ENCODE measurements at places on chromosomes 11 and 22.
A peak's percentile ranks its signal among the peaks of the same experiment; 100 is the strongest.

DNA sequence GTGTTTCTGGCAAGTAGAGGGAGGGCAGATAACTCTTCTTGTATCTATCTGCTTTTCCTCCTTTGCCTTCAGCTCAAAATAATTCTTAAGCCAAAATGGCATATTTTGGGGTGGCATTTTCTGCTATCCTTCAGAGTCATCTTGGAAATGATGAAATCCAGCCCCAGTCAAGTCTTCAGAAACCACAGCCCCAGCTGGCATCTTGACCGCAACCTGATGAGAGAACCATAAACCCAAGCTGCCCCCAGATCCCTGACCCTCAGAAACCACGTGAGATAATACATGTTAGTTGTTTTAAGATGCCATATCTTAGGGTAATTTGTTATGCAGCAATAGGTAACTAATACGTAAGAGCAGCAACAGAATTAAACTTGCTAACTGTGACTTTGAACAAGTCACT is 15.1 kb upstream of the PAMR1 start:
- DNase-seq: no peak

DNA sequence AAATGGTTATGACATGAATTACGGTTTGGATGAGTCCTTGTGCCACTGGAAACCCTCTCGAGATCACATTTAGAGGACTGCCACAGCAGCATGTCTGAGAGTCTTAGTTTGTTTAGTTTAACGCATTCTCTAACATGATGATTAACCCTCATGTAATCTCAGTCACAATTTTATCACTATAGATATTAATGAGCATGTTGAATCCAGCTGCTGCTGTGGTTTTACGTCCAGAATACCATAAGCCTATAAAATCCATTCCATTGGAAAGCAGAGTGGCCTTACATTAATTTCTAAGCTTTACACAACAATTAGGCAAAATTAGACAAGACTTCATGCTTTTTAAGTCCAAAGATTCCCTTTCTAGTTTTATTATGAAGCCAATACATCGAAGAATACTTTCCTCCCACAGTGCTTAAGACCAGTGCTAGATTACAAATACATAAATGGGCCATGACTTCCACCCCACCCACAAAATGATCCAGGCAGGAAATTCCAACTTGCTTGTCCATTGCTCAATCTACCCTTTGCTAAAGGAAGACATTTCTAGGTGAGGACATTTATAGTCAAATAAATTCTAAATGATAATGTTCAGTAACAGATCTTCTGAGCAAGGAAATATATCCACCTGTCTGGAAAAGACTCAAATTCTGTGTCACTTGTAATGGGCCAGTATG is 3.5 kb upstream of the ELMOD1 start:
- no peak for DNase-seq

DNA sequence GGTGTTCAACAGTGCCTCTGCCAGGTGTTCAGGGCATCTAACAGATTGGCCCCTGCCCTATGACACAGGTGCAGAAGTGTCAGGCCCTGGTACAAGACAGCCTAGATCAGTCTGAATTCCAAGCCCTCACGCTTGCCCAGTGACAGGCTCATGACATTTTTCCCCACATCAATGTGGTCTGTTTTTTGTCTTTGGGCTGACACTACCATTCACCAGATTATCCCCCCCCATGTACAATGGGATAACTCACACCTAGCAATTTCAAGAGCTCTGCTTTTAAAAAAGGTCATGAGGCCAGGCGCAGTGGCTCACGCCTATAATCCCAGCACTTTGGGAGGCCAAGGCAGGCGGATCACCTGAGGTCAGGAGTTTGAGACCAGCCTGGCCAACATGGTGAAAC is 155.5 kb upstream of the PITPNB start:
- DNase-seq: no peak

DNA sequence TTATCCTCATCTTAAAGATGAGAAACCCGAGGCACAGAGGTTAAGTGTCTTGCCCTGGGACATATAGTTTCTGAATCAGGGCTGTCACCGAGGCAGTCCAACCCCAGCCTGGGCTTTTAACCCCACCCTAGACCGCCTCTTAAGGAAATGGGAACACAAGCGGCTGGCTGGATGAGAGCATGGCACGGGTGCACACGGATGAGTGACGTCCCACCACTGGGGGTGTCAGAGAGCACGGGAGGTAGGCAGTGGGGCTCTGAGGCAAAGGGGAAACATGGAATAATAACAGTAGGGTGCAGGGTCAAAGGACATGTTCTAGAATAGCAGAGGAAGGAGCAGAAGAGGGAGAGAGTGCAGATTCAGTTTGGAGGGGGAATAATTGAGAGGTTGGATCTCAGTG is 22.3 kb downstream of the PPFIBP2 start:
- DNase-seq: no peak

DNA sequence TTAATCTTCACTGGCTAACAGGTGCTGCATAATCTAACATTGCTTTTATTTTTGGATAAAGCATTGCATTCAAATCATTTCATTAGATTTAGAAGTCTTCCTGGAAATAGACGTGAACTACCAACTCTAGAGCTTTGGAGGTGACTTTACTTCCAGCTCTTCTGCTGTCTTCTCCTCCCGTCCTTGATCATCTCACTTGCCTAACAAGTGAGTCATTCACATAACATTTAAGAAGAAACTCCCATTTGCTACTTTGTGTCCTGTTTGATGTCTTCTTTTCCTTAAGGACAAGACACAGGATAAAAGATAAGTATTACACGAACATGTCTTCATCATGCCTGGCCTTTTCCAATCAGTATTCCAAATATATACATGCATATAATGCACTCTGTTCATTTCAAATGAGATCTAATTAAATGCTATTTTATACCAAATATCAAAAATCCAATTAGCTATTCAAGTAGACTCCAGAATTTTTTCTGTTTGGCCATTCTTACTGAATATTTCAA is 88.3 kb downstream of the BDNF start:
- no peak for DNase-seq

DNA sequence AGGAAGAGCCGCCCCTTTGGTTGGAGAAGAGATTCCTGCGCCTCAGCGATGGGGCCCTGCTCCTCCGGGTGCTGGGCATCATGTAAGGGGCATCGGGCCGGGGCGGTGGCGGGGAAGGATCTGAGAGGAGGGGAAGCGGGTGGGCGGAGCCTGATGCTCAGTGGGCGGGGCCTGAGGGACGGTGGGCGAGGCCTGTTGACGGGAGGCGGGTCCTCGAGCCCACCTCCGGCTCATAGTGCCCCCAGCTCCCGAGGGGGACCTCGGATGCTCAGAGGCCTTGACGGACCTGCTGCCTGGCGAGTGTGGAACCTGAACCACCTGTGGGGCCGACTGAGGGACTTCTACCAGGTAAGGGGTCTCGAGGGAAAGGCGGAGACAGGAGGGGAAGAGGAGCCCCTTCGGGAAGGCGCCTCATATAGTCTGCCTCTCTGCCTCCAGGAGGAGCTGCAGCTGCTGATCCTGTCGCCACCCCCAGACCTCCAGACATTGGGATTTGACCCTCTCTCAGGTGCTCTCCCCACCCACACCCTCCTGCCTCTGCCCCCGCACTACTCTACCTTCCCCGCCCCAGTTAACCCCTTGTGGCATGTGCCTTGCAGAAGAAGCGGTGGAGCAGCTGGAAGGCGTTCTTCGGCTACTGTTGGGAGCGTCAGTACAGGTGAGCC is 799 bp downstream of the CCDC88B start:
- peak; percentile 92 for DNase-seq

- DNase-seq: no peak
Measured at GRCh38 chr11:122096272-122097112, 19.5 kb downstream of the BLID start.

- DNase-seq: peak; percentile 68
Measured at GRCh38 chr22:31104869-31105268, 2.5 kb downstream of the SELENOM start.

DNA sequence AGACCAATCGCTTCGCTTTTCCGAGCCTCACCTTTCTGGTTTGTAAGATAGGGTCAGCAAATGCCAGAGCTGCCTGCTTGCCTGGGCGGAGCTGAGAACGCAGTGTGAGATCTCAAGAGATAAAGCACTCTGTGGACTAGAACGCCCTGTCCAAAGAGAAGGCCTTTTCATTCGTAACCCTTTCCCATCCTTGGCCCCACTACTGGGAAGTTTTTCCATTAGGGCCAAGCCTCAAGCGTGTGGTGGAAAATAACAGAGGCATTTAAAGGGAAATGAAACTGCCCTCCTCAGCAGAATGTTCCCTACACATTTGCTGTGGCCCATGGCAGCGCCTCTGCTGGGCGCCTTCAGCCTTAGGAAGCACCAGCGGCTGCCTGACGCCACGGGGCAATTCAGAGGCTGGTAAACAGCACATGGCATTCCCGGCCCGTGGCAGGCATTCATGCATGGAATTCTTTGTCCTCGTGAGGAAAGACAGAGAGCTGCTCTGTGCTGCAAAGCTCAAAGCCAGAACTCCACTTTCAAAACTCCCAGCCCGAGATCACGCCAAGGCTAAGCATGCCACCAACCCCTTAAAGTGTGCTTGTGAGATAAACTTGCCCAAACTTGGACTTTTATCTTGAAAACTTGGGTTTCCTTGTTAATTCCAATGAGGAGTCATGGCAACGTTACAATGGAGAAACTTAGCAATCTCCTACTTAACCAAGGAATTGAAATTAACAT is 38.1 kb downstream of the AHNAK start:
- no peak for DNase-seq

DNA sequence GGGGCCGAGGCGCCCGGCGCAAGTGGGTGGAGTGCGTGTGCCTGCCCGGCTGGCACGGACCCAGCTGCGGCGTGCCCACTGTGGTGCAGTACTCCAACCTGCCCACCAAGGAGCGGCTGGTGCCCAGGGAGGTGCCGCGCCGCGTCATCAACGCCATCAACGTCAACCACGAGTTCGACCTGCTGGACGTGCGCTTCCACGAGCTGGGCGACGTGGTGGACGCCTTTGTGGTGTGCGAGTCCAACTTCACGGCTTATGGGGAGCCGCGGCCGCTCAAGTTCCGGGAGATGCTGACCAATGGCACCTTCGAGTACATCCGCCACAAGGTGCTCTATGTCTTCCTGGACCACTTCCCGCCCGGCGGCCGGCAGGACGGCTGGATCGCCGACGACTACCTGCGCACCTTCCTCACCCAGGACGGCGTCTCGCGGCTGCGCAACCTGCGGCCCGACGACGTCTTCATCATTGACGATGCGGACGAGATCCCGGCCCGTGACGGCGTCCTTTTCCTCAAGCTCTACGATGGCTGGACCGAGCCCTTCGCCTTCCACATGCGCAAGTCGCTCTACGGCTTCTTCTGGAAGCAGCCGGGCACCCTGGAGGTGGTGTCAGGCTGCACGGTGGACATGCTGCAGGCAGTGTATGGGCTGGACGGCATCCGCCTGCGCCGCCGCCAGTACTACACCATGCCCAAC is 14.1 kb upstream of the MIEF1 start:
- DNase-seq: no peak

- DNase-seq: no peak
Measured at GRCh38 chr11:77400271-77400670, 73.6 kb downstream of the PAK1 start.

GRCh38 chr11:64218628-64219353 is 7.2 kb downstream of the TRPT1 start:
- DNase-seq: no peak

GRCh38 chr22:27756212-27756660 is 45.3 kb downstream of the MN1 start:
- no peak for DNase-seq

DNA sequence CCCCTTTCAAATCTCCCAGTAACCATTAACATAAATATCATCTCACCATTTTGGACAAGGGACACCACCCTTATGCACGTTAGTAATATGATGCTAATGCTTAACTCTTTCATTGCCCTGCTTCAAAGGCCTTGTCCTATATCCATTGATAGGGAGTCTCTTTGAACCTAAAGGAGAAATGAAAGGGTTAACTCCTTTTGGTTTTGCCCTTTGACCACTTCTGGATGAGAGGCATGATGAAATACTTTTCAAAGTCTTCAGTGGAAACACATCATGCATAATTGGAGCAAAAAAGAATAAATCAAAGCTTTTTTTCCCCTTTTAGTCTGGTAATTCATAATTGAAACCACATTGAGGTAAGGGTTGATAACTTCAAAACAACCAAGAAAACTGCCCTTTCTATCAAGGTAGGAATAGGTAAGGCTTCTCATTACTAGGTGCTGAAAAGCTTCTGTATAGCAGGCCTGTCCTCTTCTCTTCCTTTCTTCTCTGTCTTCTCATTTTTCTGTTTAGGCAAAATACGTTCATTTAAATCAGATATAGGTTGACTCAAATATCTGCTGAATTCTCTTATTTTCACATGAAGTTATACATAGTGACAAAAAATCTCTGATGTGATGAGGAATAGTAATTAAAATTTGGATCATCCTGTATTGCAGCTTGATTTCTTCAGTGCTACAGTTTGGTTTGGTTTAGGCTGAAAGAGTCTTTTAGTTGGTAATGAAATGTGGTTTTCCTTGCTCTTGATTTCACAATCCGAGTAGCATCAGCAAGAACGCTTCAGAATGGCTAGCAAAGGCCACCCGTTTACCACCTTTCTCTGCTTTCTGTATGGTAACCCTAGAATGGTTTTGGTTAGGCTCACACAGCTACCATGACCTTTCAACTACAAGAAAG is 94.8 kb downstream of the EXT2 start:
- DNase-seq: no peak

- DNase-seq: no peak
Measured at GRCh38 chr22:28246397-28246796, 327.3 kb upstream of the PITPNB start.
